ENCODE measurements at places on chromosomes 12 and 14. TPM values are rescaled to one million over a fixed set of nuclear protein-coding genes. Genes with fewer than 3 reads are reported as not detected.

GRCh38 chr12:21444193-21445146 is 7.0 kb downstream of the PYROXD1 start:
- no peak for DNase-seq

DNA sequence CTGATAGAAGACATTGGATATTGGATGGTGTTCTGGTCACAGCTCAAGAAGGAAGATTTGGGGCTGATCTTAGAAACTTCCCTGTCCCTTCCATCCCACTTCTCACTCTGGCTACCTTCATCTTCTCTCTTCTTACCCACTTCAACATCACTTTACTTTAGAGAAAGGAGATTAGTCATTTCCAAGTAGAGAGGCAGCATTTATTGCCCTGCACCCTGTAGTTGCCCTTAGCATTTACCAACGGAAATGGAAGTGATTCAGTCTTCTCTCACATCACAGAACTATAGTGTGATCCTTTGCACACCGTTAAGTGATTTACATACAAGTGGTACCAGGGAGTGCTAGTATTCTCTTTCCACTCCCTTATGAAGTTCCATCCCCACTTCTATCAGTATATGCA is 52.4 kb downstream of the PHLDA1 start:
- no peak for DNase-seq

GRCh38 chr12:69014047-69014446 is 81.1 kb upstream of the CPM start:
- no peak for DNase-seq

DNA sequence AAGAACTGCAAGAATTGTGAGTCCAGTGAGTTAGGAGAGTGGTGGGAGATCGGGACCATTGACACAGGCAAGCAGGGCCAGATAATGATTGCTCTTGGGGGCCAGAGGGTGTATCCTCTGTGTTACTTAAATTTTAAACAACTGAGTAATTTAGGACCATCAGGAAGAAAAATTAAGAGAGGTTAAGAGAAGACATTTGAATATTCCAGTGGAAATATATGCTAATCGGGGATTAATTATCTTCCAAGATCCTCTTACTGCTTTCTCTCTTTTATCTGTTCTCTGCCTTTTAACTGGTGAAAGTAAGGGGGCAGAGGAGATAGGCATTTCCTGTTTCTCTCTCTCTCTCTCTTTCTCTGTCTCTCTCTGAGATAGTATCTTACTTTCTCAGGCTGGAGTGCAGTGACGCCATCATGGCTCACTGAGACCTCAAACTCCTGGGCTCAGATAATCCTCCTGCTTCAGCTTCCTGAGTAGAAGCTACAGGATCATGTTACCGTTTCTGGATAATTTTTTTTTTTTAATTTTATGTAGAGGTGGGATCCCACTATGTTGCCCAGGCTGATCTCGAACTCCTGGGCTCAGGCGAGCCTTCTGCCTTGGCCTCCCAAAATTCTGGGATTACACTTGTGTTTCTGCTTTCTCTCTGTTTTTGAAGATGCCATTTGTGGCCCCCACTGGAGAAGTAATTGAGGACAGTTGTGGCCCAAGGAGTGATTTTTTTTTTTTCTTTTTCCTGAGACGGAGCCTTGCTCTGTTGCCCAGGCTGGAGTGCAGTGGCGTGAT is 85.1 kb downstream of the DIP2B start:
- DNase-seq = no peak

The KRT74 gene
- total RNA-seq = not detected
